ENCODE measurements at places on chromosomes 4 and X.

DNA sequence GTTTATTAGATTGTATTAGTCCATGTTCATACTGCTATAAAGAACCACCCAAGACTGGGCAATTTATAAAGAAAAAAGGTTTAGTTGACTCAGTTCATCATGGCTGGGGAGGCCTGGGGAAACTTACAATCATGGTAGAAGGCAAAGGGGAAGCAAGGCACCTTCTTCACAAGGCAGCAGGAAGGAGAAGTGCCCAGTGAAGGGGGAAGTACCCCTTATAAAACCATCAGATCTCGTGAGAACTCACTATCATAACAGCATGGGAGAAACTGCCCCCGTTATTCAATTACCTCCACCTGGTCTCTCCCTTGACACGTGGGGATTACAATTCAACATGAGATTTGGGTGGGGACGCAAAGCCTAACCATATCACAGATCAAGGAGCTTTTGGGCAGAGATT lies 8.1 kb upstream of the HSD17B13 start:
- no peak for DNase-seq

DNA sequence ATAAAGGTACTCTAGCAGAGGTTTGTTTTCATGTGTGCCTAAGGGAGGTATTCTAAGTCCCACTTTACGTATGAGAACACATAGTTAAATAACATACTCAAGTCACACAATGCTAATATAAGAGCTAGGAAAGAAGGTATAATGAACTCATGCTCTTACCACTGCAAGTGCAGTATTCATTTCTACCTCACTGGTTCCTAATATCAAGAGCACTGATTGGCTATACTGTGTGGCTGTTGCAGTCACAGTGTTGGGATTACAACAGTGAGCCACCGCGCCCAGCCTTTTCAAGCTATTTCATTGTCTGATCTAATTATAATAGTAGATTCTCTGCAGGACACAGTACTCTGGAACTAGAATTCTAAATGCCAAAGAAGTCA lies 84.0 kb downstream of the PDS5A start:
- no peak for DNase-seq

DNA sequence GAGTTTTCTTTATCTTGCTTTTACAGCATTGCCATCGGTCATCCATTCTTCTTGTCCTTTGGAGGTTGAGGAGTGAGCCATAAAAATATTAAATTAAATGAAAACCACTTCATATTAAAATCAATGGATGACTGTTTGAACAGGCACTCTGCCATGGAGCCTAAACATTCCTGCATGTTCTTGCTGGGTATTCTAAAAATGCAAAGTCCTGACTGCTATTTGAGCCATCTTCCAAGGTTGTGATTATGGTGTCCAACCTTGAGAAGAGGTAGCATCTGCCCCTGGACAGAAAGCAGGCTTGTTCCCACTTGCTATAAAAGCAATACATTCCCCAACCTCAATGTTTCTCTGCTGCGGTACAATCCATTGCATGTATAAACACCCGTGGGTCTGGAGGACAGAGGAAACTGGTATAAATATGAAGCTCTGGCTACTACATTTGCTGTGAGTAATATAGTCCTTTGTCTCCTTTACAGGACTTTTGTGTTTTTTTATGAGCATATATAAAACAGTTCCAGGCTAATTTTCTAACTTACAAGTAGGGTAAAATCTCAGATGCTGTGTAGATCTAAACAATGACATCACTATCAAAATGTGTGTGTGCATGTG lies 70.9 kb upstream of the FAT4 start:
- no peak for DNase-seq

GRCh38 chr4:9918484-9918883 lies 102.8 kb downstream of the SLC2A9 start:
- no peak for DNase-seq

- no peak for DNase-seq
Measured at GRCh38 chr4:183905593-183906488, 734 bp downstream of the STOX2 start.

- peak; percentile 53 for DNase-seq
Measured at GRCh38 chr4:7546809-7547367, 112.2 kb upstream of the PSAPL1 start.

GRCh38 chr4:105014234-105014633 lies 132.4 kb upstream of the TET2 start:
- no peak for DNase-seq

- DNase-seq: peak; percentile 26
Measured at GRCh38 chr4:15805583-15806517, 27.7 kb downstream of the CD38 start.

GRCh38 chrX:1169189-1169588 lies 43.3 kb downstream of the CRLF2 start:
- DNase-seq: no peak

DNA sequence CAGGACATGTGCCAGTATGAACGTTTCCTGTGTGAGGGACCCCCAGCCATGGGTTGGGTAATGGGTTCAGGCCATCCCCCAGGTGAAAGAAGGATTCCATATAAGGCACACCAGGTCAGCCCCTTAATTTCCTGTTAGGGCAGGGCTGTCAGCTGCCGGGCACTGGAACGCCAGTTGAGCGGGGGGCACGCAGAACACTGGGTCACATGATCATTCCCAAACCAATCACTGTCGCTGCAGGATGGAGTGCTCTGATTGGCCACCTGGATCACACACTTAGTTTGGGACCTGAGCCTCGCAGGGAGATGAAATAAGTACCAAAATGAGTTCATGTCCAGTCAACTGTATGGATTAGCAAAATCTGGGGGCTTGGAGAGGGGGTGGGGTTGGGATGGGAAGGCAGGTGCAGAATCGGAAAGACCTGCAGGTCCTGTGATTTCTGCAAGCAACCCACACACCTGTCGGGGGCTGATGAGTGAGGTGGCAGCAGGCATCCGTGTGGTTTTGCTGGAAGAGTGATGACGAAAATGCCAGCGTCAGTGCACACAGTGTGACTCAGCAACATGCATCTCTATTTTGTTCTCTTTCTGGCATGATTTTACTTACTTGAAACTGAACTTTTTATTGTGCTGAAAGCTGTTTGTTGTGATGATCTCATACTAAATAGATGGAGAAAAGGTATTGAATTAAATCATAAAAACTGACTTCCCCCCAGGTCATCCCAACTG lies 32.2 kb downstream of the RNF212 start:
- DNase-seq: peak; percentile 59

DNA sequence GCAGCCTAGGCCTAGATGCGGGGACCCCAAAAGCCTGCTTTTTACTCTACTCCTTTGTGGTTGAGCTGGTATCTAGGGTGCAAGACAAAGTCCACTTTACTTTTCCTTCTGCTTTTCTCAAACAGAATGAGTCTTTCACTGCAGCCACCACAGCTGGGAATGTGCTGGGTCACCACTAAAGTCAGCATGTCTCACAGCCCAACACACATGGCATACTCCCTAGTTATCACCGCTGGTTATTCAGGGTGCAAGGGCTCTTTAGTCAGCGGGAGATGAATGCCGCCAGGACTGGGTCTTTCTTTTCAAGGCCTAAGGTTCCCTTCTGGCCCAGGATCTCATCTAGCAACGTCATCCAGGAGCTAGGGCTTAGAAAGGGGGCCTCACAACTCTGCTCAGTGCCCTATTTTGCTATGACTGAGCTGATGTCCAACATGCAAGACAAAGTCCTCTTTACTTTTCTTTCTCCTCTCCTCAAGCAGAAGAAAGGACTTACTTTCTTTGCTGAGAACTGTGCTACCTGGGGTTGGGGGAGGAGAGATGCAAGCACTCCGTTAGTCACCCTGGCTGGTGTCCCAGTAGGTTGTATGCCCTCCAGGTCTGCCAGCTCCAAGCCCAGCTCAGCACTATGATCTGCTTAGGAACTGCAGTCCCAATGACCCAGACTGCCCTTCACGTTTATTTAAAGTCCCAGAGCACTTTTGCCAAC lies 22.9 kb upstream of the STPG2 start:
- no peak for DNase-seq

- no peak for DNase-seq
Measured at GRCh38 chr4:55613621-55614020, 21.6 kb upstream of the PDCL2 start.

GRCh38 chr4:181858741-181859140 lies 384.5 kb upstream of the TENM3 start:
- DNase-seq: no peak

- DNase-seq: no peak
Measured at GRCh38 chrX:120664081-120664480, 34.2 kb upstream of the C1GALT1C1 start.

GRCh38 chrX:70605352-70605751 lies 160.7 kb downstream of the DLG3 start:
- DNase-seq: no peak

DNA sequence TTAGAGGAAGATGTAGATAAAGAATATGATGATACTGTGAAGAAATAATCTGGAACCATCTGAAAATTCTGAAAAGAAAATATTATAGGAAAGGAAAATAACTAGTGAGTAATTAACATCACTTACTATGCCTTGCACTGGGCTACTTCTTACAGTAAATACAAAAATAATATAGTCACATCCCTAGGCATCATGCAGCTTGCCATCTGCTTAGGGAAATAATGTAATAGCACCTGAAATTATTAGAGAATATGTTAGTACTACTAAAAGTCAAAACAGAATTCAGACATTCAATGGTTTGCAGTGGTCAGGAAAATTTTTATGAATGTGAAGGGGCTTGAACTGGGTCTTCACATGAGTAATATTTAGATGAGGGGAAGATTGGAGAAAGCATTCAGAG lies 272.2 kb upstream of the EMCN start:
- no peak for DNase-seq

GRCh38 chr4:15912236-15912635 lies 26.3 kb downstream of the FGFBP1 start:
- DNase-seq: no peak

DNA sequence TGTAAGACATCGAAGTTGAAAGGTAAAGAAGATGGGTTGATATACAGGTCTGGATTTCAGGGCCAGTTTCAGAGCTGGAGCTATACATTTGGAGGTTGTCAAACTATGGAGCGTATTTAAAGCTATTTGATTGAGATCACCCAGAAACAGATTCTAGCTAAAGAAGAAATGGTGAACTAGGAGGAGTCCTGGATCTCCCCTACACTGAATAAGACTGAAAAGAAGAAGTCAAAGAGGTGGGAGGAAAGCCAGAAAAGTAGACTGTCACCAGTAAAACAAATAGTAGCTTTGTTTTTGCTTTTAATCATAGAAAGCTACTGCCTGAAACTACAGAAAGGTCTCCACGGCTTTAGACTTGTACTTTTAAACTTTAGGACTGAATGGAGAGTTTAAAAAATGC lies 5.0 kb upstream of the NDP start:
- no peak for DNase-seq

GRCh38 chr4:59484944-59485343 lies 1715.2 kb upstream of the ADGRL3 start:
- DNase-seq: no peak

DNA sequence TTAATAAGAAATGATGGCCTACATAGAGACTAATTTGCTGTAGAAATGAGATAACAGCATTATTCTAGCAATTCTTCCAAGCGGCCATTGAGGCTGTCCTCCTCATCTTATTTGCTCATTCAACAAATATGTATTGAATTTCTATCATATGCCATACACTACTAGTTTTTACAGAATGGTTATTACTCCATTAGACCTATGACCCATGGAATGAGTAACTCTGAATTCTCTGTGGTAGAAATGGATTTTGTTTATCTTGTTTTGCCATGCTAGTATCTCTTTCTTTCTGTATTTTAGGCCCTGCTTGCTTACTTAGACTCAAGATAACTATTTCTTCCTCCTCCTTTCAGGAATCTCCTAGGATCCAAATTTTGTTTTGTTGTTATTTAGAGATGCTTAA lies 103.5 kb downstream of the RPA4 start:
- DNase-seq: peak; percentile 18

DNA sequence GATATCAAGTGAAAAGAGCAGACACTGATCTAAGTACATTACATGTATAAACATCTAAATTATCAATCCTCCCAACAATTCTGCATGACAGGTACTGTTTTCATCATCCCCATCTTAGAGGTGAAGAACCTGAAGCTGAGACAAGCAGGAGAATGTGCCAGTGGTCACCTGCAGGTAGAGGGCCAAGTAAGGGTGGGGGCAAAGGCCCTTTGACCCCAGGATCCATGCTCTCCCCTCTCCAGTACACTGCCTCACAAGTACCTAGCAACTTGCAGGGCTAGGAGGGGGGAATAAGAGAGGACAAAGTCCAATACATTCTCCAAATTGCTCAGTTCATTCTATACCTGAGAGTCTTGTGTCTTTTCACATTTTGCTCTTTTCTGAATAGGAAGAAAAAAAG lies 8.3 kb upstream of the MAP7D2 start:
- DNase-seq: no peak

GRCh38 chrX:17433965-17434364 lies 59.0 kb downstream of the NHS start:
- DNase-seq: no peak

GRCh38 chrX:20727447-20727846 lies 460.7 kb upstream of the RPS6KA3 start:
- DNase-seq: no peak

DNA sequence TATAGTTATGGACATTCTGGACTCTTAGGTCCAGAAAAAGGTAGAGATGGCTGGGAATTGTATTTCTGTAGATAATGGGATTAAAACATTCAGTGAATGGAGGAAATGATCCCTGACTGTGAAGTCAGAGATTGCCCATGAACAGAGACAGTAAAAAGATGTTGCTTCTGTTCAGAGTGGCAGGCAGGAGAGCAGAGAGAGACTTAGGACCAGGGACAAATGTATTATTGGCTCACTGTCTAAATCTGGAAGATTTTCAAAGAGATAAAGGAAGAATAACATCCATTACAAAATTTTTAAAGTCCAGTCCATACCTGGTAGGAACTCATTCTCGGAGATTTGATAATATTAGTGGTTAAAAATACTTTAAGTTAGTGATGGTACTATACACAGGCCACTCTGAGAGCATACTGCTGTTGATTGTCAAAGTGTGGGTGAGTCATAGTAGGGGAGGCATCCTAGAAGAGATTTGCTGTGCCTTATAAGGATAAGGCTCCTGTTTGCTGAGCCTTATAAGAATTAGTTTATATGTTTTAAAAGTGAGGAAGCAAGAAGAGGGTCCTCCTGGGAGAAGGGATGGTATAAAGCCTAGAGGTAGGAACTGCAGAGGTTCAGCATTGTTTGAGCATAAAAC lies 53.0 kb downstream of the JADE3 start:
- DNase-seq: no peak

DNA sequence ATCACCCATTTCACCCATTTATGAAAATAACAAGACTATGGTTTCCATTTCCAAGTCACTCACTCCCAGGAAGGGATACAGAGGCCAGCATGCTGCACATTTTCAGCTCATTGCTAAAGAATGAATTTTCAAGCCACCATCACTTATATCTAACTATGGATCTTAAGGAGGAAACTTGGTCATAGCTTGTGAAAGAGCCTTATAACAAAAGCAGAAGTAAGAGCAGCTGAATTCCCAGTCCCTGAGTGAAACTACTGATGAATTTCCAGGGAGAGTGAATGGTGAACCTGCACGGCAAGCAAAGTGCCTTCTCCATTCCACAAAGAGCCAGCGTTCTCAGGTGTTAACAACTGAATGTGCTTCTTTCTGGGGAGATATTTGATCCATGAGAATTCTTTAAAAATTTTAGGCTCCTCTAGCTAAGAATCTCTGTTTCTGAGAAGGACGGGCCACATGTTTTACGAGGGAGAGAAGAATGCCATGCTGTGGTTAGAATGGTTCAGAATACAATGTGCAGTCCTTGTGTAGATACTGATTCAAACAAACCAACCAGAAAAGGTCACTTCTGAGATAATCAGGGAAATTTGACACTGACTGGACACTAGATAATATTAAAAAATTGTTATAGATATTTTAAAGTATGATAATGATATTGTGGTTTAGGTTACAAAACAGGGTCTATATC lies 24.0 kb downstream of the BTC start:
- no peak for DNase-seq

GRCh38 chrX:121570072-121570841 lies 522.8 kb downstream of the GLUD2 start:
- DNase-seq: no peak
